HCT116 (cell line): ENCODE measurements at places on chromosomes 6 and 20. TPM values are rescaled to one million over a fixed set of nuclear protein-coding genes. Genes with fewer than 3 reads are reported as not detected.

MAFB gene
- 0.22 TPM for total RNA-seq

ACSS2 gene
- 71.7 TPM for total RNA-seq

COL19A1 gene
- not detected for total RNA-seq

RWDD2A gene
- total RNA-seq: 3.6 TPM

NT5E gene
- 68.2 TPM for total RNA-seq

EFHC1 gene
- total RNA-seq: 12.4 TPM

ERVFRD-1 gene
- not detected for total RNA-seq

ZNF391 gene
- 1.1 TPM for total RNA-seq

FARS2 gene
- 13.8 TPM for total RNA-seq

EYA2 gene
- total RNA-seq: not detected

REPS1 gene
- 52.7 TPM for total RNA-seq

SSTR4 gene
- not detected for total RNA-seq

ZBTB12 gene
- total RNA-seq: 10.3 TPM

PHACTR3 gene
- not detected for total RNA-seq

LY6G6F gene
- not detected for total RNA-seq

KHDC1L gene
- total RNA-seq: 5.4 TPM

TRIM40 gene
- total RNA-seq: not detected

FNDC1 gene
- total RNA-seq: 0.07 TPM

IPCEF1 gene
- 0.32 TPM for total RNA-seq

GRCh38 chr20:20012541-20012940 lies 4.6 kb upstream of the NAA20 start:
- DNase-seq: no peak

DNA sequence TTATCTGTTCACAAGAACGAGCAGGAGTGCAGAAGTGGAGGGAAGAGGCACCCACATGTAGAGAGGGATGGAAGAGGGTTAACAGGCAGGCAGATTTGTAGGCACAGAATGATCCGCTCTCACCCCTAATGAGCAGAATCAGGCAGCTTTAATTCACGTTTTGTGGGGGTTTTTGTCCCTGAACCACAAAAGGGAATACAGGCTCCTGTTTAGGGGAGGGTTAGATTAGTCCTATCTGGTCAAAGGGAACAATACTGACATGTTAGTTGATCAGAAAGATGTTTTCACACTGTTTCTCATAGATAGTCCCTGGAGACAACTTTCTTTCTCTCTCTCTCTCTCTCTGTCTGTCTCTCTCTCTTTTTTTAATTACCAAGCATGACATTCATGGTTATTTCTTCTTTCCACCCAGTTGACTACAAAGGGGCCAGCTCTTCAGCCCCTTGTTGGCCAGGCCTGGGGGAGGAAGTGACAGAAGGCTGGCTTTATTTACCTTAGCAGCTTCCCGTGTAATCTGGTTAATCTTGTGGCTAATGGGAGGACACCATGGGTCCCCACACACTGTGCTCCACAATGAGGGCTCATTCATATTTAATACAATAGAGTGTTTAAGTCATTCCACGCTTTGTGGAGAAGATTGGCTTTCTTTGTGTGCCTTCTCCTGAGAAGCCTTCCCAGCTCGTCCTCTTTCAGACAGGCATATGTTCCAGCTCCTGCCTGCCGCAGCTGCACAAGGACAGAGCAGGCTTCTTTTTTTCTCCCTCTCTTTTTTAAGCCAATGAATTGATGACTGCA lies 958.8 kb downstream of the TFAP2A start:
- DNase-seq: no peak

GRCh38 chr6:37365791-37366190 lies 12.0 kb downstream of the RNF8 start:
- DNase-seq: no peak

DNA sequence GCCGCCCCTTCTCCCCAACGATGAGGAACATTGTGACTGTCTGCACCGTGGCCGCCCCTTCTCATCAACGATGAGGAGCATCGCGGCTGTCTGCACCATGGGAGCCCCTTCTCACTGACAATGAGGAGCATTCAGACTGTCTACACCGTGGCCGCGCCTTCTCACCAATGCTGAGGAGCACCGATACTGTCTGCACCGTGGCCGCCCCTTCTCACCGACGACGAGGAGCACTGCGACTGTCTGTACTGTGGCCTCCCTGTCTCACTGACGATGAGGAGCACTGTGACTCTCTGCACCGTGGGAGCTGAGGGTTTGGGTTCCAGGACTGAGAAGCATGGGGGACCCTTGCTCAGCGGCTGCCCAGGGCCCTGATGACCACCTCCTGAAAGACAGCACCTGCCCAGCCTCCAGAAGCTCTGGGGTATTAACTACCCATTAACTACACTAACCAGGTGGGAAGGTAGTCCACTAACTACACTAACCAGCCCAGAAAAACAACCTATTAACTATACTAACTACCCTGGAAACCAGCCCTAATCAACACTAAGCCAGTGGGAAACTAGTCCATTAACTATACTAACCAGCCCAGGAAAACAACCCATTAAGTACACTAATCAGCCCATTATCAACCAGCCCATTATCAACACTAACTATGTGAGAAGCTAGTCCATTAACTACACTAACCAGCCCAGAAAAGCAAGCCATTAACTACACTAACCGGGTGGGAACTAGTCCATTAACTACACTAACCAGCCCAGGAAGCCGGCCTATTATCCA lies 116.9 kb downstream of the TAF4 start:
- DNase-seq: no peak

- no peak for DNase-seq
Measured at GRCh38 chr6:77231438-77232305, 231.6 kb downstream of the HTR1B start.

DNA sequence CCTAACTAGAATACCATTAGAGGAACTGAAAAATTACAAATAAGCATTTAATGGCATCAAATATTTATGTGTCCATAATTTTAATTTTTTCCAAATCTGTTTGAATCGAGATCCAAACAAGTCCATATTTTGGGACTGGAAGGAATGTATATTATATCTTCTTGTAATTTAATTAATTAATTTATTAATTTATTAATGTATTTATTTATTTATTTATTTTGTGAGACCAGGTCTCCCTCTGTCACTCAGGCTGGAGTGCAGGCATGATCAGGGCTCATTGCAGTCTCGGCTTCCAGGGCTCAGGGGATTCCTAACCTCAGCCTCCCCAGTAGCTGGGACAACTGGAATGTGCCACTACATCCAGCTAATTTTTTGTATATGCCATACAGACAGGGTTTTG lies 453.6 kb downstream of the PRKN start:
- no peak for DNase-seq

- DNase-seq: no peak
Measured at GRCh38 chr6:91697010-91697695, 1110.3 kb upstream of the MAP3K7 start.

DNA sequence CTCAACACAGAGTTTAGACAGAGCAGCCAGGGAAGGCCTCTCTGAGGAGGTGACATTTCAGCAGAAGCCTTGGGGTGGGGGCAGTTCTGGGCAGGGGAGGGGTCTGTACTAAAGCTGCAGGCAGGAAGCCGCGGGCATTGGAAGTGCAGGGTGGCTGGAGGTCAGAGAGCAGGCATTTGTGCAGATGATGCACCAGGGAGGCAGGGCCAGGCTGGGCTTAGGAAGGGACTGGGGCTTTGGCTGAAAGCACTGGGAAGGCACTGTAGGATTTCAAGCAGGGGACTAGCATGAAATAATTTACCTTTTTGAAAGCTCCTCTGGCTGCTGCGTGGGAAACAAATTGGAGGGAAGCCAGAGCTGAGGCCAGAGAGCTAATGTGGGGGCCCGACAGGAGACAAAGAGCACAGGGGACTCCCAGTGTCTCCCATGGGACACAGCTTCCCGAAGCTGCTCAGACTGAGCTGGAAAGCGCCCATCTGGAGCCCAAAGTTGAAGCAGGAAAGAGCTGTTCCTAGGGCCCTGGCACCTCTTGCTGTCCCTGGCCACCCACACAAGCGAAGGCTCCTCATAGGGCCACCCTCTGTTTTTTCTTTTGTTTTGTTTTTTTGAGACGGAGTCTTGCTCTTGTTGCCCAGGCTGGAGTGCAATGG lies 19.3 kb downstream of the ADA start:
- no peak for DNase-seq

GRCh38 chr6:156602066-156602385 lies 175.2 kb upstream of the ARID1B start:
- no peak for DNase-seq

GRCh38 chr6:138817799-138818198 lies 21.9 kb downstream of the ECT2L start:
- peak; percentile 99 for DNase-seq

DNA sequence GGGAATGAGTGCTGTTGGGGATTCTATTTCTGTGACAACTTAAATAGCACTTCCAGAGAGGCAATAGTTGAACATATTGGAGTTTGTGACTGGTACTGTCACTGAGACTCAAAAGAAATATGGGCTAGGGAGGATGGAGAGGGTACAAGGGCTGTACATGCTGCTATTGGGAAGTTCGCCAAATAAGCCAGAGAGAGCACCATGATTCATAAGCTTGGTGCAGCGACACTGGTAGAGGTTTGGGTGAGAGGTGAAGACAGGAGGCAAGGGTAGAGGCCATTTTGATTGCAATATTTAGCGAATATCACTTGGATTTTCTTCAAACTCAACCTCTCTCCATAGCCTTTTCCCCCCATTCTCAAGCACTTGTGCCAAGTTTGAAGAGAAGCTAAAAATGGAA lies 214.3 kb downstream of the OGFRL1 start:
- no peak for DNase-seq

DNA sequence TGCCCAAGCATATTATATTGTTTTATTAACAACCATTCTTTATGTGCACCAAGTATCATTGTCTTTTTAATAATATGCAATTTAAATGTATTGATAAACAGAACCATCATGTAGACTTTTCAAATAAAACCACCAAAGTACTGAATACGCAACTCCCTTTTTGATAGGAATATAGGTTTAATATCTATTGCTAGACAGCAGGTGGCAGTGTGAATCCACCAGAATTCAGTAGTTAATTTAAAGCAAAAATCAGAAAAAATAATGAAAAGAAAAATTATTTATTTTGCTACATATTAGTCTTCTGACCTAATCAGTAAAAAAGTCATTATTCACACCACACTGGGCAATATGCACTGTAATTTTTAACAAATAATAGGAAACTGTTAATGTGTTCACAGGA lies 143.7 kb downstream of the KLHL32 start:
- DNase-seq: peak; percentile 12

DNA sequence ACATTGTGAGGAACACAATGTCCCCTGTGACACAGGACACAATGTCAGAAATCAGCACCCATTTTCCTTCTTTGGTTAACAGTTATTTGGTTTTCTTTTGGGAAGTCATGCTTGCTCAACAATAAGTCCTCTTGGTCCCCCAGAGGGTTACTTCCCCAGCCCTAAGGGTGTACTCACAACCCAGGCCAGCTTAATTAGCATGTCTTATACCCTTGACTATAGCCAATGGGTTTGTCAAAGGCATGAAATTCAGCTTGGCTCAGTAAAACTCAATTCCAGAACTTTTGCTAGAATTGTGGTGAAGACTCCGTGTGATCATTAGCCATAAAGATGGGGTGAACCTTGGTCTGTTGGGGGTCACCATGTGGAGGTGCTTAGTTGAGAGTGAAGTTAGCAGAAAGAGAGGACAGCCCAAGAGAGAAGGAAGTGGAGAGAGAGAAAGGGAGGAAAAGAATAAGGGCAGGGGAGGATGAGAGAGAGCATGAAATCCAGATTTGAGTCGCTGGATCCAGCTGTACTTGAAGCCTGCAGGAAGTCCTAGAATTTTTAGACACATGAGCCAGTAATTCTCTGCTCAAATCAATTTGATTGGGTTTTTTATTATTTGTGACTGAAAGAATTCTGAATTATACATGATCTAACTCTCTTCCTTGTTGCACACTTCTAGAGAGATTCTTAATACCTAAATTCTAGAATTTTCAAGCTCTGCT lies 321.3 kb upstream of the JAG1 start:
- no peak for DNase-seq

DNA sequence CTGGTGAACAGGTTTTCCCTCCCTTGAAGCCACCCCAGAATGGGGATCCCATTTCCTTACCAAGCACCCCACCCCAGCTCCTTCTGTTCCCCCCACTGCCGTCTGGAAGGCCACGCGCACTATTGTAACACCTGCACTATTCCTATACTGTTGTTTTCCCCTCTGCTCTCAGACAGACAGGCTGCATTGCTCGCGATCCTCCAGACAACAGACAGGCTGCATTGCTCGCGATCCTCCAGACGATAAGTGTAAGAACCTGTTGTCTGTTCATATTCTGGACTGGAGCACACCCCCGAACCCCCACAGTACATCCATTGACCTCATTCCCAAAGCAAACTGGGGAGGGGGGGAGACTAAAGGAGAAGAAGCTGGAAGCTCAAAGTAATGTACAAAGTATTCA lies 72.7 kb downstream of the LY86 start:
- DNase-seq: no peak

GRCh38 chr6:170164271-170164900 lies 126.5 kb downstream of the DLL1 start:
- DNase-seq: no peak

GRCh38 chr20:58433759-58434158 lies 44.7 kb downstream of the VAPB start:
- no peak for DNase-seq

- no peak for DNase-seq
Measured at GRCh38 chr6:115842338-115842737, 218.4 kb downstream of the FRK start.

- DNase-seq: peak; percentile 85
Measured at GRCh38 chr6:133609415-133610226, 279.3 kb upstream of the TCF21 start.

DNA sequence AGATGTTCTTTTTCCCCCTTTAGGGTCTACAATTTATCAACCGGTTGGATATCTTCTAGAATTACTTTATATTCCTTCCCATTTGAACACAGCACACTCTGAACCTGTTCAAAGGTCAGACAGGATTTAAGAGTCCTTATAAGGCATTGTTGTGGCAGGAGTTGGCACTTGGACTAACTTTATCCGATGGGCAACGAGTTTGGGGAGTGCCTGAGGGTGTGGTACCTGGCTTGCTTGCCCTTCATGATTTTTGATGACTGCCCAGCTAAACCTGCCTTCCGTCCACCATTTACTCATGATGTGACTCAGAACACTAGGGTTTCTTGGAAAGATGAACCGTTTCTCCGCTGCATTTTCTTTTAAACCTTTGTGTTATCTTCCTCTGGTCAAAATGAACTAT lies 285.2 kb downstream of the FOXC1 start:
- DNase-seq: no peak

DNA sequence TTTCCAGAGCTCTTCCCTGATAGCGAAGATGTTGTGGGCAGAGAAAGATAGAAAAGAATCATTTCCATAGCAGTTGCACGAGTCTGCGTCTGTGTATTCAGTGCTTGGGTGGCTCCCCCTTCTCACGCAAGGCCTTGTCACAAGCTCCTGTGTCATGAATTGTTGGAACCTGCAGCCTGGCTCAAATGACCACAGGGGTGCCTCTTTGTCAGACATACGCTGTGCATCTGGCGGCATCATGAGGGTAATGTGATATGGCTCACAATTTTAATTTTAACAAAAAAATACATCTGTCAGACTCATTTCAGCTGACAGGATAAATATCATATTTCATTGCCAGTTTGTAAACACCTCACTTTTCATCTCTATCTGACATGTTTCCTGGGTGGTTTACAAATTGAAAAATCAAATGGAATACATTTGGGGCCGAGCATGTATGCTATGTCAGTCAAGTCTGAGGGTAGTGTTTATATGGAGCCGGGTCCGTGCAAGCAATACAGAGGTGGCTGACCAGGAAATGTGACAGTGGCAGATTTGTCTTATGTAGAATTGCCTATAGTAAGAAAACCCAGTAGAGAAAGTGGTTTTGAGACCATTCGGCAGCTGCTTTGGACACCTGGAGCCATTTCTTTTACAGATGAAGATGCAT lies 90.9 kb downstream of the CAP2 start:
- no peak for DNase-seq

GRCh38 chr6:90021711-90022110 lies 127.4 kb downstream of the GJA10 start:
- no peak for DNase-seq
